ENCODE measurements at places on chromosomes 12 and 14.

DNA sequence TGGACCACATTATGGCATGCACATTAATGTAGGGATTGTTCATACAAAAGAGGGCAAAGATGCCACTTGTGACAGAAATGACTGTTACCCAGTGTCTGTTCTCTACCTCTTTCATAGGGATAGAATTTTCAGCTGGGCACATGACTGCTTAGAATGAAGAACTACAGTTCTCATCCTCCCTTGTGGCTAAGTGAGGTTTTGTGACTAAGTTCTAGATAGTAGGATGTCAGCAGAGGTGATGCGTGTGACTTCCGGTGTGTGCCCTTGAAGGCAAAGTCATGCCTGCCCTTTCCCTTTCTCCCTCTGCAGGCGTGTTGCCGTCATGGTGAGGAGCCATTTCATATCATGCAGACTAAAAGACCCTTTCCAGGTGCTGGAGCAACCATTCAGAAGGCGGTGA is 99.3 kb downstream of the CACNA1C start:
- no peak for DNase-seq

GRCh38 chr14:96989306-96989705 is 192.1 kb downstream of the VRK1 start:
- no peak for DNase-seq

GRCh38 chr14:39434401-39434800 is 2.2 kb upstream of the FBXO33 start:
- no peak for DNase-seq

DNA sequence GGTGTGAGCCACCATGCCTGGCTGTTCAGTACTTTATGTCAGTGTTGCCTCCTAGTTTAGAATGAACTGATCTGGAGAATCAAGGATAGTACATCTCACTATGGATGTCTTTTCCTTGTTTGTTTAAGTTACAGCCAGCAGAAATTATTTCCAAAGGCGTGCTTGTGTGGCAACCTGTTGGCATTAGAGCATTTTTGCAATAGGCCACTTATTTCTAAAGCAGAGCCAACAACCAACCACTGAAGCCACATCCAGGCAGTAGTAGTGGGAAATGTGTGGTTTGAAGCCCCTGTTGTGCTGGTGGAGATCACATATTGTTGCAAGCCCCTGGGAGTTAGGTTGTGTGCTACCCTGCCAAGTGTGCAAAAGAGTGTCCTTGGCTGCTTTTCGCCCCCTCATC is 3.7 kb downstream of the ANO6 start:
- no peak for DNase-seq

DNA sequence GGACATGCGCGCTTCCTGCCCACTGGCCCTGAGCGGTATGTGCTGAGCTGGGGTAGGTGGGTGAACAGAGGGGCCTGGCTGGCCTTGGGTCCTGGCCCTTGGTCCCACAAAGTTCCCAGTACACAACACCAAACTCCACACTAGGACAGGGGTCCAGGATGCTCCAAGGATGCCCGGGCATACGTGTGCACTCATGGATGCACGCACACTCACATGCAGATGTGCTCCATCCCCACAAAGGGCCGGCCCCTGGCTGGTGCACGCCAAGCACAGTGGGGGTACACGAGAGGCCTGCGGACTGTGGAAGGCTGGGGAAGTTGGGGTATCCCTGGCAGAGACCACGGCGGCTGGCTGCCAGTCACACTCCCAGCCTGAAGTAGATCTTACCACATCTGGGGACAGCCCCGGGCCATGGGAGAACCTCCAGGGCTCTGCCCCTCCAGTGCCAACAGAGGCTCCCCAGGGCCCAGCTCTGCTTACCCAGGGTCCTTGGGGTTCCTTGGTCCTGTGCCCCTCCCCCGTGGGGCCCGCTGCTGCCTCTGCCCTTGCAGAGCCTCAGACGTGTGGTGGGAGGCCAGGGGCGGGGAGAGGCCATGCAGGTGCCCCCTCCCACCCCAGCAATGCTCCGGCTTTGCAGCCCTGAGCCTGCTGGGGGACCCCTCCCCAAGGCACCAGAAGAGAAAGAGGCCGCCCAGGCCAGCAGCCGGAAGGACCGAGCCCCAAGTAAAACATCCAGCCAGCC is 24.0 kb upstream of the NUDT14 start:
- no peak for DNase-seq

DNA sequence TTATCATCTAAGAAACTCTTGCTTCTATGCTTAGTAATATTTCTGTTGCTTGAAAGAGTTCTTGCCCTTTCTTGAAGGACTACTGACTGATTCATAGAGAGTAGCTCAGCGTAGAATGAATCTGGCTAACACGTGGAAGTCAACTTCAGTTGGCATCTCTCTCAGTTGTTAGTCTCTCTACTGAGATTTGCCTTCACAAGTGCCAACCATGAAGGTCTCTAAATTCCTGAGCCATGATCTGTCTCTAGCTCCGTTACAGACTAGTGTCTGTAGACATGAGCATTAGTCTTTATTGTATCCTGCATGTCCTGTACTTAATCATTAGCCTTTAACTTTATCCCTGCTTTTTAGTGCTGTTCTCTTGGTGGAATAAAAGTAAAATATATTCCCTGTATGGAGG is 19.1 kb upstream of the ALX1 start:
- DNase-seq: no peak

GRCh38 chr14:73610687-73611086 is 1.6 kb upstream of the ACOT6 start:
- peak; percentile 53 for DNase-seq

- DNase-seq: no peak
These were observed 1555.2 kb upstream of the FLRT2 start for GRCh38 chr14:83974647-83975163.

DNA sequence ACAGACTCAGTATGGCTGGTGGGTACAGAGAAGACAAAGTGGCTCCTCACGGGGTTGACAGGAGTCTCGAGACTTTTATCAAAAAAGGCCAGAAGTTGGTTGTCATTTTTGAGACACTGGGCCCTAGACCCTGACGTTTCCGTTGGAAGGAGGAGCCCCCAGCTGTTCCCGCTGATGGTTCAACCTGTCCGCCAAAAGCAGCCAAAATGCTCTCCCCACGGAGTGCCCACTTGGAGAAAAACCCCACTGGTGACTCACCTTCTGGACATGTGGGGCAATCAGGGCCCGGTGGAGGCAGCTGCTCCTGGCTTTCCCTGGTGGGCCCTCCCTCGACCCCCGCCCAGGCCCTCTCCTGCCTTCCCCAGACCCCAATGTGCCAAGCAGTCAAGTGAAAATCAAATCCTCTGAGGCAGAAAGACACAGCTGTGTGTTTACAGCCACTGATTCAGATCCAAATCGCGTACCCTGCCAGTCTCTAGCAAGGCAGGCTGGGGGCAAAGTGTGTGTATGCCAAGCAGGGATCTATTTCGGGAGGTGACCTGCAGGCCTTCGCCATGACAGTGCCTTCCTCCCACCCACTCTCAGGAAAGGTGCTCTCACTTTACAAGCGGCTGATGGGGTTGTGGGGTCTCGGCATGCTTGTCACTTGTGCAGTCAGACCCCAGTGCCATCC is 347.4 kb downstream of the DPF3 start:
- no peak for DNase-seq

DNA sequence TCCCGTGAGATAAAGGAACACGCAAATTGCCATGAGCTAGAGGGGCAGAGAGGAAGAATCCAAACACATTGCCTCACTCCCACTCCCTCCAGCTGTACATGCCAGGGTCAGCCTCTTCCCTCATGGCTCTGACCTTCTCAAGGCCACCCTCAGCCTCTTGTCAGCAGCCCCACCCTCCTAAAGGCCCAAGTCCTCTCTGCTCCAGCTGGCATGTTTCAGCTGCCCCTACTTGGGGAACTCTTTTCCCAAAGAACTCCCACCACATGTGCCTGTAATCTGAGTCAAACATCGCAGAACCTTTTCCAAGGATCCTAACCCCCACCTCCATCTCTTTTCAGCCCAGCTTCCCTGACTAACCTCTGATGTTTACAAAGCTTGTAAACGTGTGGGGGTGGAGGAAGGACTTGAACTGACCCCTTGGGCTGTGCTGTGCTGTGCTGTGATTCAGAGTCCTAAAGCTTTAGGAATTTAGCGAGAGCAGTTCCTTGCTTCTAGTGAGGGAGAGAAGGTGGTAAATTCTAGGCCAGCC is 7.3 kb upstream of the CACNB3 start:
- peak; percentile 93 for DNase-seq

All from mesenchymal stem cell (in vitro differentiated cells and primary cell).